ENCODE measurements at places on chromosomes 3 and 15.

DNA sequence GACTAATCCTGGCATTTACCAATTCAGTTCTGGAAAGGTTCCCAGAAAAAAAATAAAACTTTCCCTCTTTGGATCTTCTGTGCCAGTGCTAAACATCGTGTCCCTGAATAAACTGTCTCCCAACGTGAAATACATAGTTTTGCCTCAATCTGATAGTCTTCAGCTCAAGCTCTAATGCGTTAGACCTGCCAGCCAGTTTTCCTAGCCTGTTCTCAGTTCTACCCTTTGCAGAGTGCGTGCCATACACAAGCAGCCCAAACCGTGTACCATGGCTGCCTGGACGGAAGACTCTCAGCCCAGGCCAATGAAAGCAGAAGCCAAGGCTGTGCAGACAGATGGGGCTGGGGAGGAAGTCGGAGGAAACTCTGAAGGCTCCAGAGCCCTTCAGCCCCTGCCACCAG lies 11.4 kb upstream of the OCA2 start:
- DNase-seq: no peak

- no peak for DNase-seq
Observed at GRCh38 chr15:50192926-50193620, 11.1 kb downstream of the SLC27A2 start.

DNA sequence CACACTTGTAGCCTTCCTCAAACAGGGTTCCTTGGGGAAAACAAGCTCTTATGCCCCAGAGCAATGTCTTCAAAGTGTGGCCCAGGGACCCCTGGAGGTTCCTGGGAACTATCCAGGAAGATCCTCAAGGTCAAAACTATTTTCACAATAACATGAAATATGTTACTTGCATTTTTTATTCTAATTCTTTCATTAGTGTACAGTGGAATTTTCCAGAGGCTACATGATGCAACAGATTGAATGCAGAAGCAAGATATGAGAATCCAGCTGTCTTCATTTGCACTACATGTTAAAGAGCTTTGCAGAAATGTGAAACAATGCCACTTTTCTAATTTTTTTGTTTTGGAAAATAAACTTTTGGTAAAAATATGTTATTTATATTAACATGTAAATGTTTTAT lies 190.9 kb downstream of the SLC9A9 start:
- DNase-seq: no peak

DNA sequence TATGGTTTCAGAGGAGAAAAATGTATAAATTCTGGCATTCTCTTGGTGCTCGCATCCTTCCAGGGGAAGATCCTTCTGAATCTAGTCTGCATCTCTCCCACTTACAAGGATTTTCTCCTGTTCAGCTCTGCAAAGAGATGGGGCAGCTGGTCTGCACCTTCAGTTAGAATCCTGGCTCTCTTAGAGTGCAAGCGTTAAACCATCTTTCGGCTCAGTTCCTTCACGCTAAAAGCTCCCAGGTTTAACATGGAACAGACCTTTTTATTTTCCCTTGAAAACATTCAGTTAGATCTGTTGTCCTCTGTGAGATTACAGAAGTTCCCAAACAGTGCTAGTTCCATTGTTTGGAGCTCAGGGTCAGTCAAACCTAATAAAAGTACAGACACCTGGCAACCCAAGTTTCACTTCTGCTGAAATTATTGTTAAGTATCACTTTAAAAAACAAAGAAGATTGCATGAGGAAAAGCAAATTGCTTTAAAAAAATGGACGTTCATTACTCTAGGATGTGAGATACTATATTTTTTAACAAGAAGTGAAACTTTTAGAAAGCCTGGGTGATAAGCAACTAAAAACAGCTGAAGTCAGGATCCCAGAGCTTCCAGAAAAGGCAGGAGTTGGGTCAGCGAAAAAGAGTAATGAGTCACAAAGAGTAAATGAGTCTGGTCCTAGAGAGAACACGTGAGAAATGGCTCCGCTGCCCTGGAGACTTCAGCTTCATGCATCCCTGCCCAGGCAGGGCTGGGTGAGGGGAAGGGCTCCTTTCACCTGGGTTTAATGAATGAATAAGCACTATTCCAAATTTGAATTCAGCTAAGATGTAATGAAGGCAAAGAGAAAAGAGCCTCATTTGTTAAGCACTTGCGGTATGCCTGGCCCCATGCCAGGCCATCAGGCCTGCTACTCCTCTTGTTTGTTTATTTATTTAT lies 63.3 kb downstream of the ABTB1 start:
- no peak for DNase-seq

DNA sequence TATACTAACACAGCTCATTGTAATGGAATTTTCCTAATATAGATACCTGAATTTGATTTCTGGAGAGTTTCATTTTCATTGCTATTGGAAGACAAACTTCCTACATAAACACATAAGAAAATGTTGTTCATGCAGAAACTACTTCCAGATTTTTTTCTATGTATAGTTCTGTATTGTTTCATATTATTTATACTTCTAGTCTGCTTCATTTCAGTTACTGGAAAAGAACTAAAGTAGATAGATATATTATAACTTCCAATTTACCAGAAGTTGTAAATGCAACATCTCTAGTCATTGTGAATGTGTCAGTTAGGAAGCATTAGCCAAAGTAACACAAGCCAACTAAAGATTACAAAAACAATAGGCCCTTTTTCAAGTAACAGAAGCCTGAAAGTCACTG lies 147.3 kb upstream of the ZNF385D start:
- no peak for DNase-seq

- no peak for DNase-seq
Observed at GRCh38 chr3:144775551-144775950, 803.9 kb downstream of the DIPK2A start.

DNA sequence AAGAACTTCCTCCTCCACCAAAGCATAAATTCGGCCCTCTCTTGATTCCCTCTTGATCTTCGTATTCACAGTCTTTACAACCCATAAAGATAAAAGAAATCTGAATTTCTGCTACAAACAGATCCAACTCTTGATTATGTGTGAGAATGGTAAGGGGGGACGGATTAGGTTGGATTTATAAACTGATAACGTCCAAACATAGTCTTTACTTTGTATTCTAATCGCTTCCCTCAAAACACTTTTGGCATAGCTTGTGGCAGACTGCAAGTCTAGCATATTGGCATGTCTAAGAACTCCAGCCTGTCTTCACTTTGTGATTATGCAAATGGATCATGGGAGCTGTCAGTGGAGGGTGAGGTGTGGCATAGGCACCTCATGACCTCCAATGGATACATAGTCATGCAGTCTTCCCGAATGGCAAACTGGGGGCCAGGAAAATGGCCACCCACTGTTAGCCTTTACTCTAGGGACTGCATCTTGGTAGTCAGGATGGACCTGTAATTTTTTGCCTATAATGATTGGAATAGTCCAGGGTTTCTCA lies 24.3 kb upstream of the GPR171 start:
- DNase-seq: no peak

- DNase-seq: no peak
Observed at GRCh38 chr3:45313743-45314403, 74.5 kb upstream of the LARS2 start.

DNA sequence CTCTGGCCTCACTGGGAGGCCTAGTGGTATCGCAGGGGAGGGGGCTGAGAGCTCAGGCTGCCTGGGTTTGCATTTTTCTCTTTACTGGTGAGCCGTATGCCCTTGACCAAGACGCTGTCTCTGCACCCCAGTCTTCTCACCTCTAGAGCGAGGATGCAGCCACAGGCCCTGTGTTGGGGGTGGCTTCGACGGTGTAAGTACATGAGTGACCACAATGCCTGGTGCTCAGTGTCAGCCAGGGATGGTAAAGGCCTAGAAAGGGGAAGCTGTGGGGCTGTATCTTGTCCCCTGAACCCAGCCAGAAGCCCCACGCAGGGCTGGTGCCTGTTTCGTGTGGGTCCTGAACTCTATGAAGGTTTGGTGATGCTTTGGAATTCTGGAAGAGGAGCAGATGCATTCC lies 19.8 kb downstream of the SYNM start:
- peak; percentile 29 for DNase-seq
